ENCODE measurements at places on chromosomes 6 and 20. TPM values are rescaled to one million over a fixed set of nuclear protein-coding genes. Genes with fewer than 3 reads are reported as not detected.

Gene SH3BGRL2
- 23.7 TPM for total RNA-seq

Gene SLC4A11
- total RNA-seq: 0.63 TPM

Gene SLC17A9
- total RNA-seq: 18.5 TPM

Gene TRIM10
- total RNA-seq: not detected

Gene KIAA1755
- 46.4 TPM for total RNA-seq

Gene BPIFA1
- not detected for total RNA-seq

Gene KIF25
- total RNA-seq: 0.72 TPM

Gene PTGIS
- 637 TPM for total RNA-seq

Gene FGD2
- total RNA-seq: 33.9 TPM

Gene HCK
- total RNA-seq: 19.9 TPM

Gene ARMH2
- total RNA-seq: not detected

Gene FNDC1
- total RNA-seq: 2.5 TPM

Gene PTCHD4
- total RNA-seq: 2.4 TPM

Gene PHACTR1
- total RNA-seq: 33.9 TPM

Gene PRDM13
- total RNA-seq: not detected

Gene PHACTR3
- total RNA-seq: 0.27 TPM

Gene IBTK
- total RNA-seq: 33.5 TPM

Gene MTFR2
- total RNA-seq: 0.39 TPM

Gene ABCF1
- total RNA-seq: 41.2 TPM

Gene SCRT2
- total RNA-seq: not detected

Gene RSPH9
- total RNA-seq: 0.75 TPM

Gene FAM162B
- 6.2 TPM for total RNA-seq

Gene PHF10
- total RNA-seq: 59.4 TPM

Gene DIDO1
- 64.2 TPM for total RNA-seq

Gene CFAP206
- total RNA-seq: not detected

Gene SYNDIG1
- total RNA-seq: 6.2 TPM

Gene SMOC2
- total RNA-seq: 369 TPM

Gene CD83
- total RNA-seq: 8.0 TPM

Gene SLC16A10
- 12.2 TPM for total RNA-seq

Gene GLP1R
- total RNA-seq: not detected

Gene MYT1
- total RNA-seq: not detected

Gene OCSTAMP
- total RNA-seq: not detected

Gene CST2
- not detected for total RNA-seq

Gene NFATC2
- 13.0 TPM for total RNA-seq

Gene MYLK2
- 0.30 TPM for total RNA-seq

Gene IPCEF1
- 3.7 TPM for total RNA-seq

Gene VWA7
- 0.58 TPM for total RNA-seq

Gene ASIP
- total RNA-seq: not detected

Gene TDRD6
- total RNA-seq: 1.8 TPM

Gene RIPPLY2
- total RNA-seq: not detected

Gene GINM1
- 67.2 TPM for total RNA-seq

Gene DDX43
- 0.78 TPM for total RNA-seq

Gene SLA2
- 1.0 TPM for total RNA-seq

Gene PACRG
- total RNA-seq: 0.54 TPM

Gene DEFB124
- 7.6 TPM for total RNA-seq

Gene FAM209B
- 0.90 TPM for total RNA-seq

Gene JAG1
- total RNA-seq: 133 TPM

Gene GPR6
- total RNA-seq: not detected

Gene CPXM1
- 3.4 TPM for total RNA-seq

Gene PRSS16
- total RNA-seq: 0.75 TPM

Gene MLIP
- total RNA-seq: 2.2 TPM

Gene PDE7B
- total RNA-seq: 5.5 TPM

Gene MAP1LC3A
- total RNA-seq: 46.1 TPM

Gene TSPO2
- not detected for total RNA-seq
